Tongue (tissue), 3 donors: ENCODE measurements at places on chromosomes 1 and 21. TPM values are rescaled to one million over a fixed set of nuclear protein-coding genes. Genes with fewer than 3 reads are reported as not detected.

The RHOU gene
- total RNA-seq, result 19.2 TPM

The S100A7 gene
- 2.6 TPM for total RNA-seq

The KLHDC9 gene
- 3.3 TPM for total RNA-seq

The TMEM79 gene
- 6.1 TPM for total RNA-seq

The EVI5 gene
- 34.4 TPM for total RNA-seq

DNA sequence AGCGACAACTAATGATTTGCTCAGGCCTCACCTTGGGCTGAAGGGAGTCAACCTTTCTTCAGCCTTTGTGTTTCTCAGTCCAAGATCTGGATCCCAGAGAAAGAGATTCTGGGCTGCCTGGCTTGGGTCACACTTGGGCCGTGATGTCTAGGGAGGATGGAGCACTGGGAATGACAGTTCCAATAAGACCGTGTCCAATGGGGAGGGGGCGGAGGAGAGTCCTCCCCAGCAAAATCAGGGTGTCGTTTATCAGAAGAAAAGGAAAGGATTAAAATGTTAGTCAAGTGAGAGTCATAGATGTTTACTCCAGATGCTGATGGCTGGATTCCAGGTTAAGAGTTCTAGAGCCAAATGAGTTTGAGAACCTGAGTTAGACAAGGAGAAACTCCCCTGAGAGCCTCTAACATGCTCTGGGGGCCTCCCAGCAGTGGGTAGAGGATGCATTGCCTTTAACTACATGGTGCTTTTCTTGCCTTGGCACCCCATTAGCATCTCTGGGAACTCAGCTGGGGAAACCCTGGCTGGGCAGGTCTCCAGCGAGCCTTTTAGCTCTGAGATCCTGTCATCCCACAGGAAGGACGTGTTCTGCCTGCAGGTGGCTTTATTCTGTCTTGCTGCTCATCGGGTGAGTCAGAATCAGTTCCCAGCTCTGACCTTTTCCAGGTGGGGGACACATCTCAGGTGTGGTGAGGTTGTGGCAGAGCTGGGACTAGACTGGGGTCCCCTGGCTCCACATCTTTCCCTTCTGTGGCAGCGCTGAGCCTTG is 22.2 kb downstream of the NIPAL3 start:
- no peak for DNase-seq

DNA sequence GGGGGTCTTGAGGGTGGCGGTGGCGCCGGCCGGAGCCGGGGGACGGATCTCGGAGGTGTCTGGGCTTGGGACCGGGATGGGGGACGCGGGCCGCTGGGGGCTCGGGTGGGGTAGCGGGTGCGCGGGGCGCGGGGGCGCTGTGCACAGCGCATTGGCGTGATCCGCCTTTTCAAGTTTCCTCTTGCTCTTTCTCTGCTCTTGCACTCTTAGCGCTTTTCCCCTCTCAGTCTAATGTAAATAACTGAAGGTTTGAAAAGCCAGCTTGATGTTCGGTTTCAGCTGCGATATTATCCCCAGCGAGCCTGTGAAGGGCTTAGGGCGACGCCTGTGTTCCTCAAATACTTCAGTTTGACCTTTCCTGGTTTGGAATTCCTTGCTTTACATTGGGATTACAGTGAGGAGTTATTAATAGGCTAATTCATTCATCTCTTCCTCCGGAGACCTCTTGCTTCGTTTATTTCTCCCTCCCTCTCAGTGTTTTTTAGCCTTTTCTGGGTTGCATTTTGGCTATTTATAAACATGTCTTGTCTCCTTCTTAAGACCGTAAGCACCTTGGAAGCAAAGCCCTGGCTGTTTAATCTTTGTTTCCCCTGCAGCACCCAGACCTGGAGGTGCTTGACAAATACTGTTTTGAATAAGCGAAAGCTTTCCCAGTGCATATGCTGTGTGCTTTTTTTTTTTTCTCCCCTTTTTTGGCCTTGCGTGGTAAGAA is 693 bp downstream of the RAB4A start:
- DNase-seq, result peak; percentile 51

- no peak for DNase-seq
Observed at GRCh38 chr1:50246869-50247268, 138.1 kb downstream of the ELAVL4 start.

DNA sequence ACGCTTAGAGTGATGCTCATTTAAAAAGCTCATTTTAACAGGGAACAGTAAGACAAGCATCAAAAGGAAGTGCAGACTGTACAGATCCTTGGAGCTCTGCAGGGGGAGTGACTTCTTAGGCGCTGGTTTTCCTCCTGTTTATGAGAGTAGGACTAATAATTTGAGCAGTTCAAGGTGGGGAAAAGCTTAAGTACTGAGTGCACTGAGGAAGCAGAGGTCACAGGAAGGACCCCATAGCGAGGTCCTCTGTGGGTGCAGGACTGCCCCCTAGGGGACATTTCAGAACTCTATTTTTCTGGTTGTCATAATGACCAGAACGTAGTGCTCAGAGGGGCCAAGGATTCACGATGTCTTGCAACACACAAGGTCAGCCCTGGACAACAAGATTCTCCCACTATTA is 112.1 kb downstream of the HLCS start:
- DNase-seq, result peak; percentile 63

DNA sequence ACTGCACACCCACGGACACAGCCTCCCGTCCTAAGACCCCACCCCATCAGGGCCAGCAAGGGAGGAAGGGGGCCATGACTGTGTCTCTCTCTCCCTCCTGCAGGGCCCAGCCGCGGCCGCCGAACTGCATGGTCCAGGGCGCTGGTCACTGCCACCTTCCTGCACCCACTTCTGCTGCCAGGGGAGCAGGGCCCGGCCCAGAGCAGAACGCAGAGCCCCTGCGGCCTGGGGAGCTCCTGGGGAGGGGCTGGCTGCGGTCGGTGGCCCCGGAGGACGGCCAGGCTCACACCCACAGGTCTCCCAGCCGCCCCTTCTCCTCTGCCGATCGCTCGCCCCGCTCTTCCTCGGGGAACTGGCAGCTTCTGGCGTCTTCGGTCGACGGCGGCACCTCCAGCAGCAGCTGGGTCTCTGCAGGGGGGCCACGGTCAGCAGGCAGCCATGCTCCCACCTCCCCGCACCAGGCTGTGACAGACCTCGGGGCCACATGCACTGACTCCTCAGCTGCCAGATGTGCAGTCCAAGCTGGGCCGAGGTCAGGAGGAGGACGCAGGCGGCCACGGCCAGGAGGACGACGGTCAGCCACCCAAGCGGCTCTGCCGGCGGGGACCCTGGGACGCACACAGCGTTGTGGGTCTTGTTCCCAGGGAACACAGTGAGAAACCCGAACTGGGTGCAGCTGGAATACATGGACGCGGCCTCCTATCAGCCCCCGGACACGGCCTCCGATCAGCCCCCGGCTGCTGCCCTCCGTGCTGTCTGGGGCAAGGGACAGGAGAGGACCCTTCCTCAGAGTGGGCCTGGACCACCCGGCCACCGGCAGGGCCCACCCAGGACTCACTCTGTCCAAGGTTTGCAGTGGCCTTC is 2.6 kb downstream of the TNFRSF18 start:
- DNase-seq, result no peak

DNA sequence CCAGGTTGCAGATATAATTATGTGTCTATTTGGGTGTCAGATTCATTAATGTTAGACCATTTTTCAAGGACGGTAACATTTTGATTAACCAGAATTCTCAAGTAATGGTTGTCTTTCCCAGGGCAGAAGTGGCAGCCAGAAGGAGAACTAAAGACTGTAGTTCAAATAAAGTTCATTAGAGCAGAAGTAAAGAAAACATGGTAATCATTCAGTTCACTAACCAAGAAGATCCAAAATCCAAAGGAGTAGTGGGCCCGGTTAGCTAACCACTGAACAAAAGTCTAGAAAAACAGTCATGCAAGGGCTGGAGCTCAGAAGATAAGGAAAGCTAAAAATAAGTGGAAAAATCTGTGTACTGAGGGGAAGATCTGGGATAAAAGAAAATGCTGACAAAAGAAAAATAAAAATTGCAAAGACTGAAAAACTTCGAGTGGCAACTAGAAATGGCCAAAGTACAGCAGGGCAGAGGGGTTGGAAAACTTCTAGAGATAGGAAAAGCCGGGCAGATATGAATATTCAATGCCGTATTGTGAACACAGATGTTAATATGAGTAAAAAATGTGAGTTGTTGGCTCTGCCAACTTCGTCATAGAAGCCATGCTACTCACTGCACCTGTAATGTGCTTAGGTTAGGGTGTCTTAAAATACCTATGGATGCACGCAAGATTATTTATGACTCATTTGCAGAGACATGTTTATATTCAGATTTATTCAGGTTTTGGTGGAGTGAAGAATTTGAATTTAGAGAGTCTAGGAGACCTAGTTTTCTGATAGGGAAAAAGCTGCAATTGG is 925.9 kb downstream of the LTN1 start:
- DNase-seq, result no peak

DNA sequence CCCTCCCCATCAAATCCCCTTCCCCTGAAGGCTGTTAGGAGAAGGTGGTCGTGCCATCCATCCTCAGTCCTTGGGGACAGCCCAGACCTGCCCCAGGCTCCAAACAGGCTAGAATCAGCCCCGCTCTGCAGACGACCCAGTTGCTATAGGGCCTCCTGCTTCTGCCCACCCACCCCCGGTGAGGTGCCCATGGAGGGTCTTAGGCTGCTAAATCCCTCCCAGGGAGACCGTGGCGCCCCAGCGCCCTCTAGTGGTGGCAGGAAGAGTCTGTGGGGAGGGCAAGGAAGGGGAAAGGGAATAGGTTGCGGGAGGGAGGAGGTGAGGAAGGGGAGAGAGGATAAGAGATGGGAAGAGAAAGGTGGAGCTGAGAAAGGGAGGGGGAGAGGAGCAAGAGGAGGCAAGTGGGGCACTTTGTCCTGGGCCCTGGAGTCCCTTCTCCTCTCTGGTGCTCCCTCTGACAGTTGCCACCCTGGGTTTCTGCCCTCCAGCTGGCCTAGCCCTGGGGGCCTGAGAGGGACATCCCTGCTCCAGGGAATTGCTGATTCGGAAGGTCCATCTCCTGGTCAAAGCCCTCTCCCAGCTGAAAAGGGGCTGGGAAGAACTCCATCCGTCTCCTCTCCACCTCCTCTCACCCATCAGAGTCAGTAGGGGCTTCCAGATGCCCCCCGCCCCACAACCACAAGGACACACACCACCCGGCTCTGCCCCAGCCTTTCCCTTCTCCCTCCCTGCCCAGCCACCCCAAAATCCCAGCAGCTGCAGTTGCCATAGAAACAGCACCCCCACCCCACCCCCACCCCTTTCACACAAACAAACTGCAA is 55.4 kb downstream of the CAMK2N1 start:
- DNase-seq, result peak; percentile 29

DNA sequence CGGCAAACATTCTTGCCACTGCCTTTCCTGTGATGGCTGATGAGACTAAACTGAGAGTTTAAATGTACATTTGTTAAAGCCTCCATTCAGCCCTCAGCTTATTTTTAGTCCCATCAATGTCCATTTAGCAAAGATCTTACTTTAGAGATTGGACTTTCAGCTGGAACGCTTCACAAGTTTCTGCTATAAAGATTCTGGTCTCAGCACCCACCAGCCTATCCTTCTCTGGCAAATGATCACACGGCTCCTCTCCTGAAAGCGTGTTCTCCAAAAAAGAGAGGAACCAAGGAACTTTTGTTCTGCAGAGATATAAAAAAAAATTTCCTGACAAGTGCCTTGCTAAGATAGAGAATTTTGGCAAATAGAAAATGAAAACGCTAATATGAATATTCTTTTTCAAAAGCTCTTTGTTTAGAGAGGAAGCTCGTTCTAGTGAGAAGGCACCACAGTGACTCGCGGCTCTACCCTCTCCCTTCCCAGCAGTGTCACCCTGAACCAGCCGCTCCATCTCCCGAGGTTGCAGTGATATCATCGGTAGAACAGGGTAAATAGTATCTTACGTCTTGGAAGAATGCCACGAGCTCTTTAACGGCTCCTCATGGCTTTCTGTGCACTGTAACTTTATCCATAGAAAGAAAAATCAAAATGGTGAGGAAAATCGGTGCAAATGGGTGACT is 200.2 kb downstream of the APP start:
- peak; percentile 54 for DNase-seq

DNA sequence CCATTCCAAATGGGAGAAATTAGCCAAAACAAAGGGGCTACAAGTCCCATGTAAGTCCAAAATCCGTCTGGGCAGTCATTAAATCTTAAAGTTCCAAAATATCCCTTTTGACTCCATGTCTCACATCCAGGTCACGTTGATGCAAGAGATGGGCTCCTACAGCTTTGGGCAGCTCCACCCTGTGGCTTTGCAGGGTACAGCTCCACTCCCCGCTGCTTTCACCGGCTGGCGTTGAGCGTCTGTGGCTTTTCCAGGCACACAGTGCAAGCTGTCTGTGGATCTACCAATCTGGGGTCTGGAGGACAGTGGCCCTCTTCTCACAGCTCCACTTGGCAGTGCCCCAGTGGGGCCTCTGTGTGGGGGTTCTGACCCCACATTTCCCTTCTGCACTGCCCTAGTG is 130.2 kb downstream of the TPR start:
- DNase-seq, result no peak

DNA sequence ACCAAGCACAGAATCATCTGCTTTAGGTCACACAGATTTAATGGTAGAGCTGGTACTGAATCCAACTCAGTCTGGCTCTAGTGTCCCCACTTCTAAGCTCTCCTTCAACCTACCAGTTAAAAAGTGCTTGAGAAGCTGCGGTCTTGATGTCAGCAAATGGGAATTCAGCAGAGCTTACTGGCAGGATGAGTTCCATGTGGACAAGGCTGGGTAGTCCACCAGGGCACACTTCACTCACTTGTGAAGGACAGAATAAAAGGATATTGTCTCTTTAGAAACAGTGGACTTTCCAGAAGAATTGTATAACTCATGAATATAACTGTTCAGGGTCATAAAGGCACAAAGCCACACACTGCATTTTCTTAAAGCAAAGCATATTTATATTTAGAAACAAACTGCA is 35.1 kb upstream of the GUCA2B start:
- DNase-seq, result no peak

DNA sequence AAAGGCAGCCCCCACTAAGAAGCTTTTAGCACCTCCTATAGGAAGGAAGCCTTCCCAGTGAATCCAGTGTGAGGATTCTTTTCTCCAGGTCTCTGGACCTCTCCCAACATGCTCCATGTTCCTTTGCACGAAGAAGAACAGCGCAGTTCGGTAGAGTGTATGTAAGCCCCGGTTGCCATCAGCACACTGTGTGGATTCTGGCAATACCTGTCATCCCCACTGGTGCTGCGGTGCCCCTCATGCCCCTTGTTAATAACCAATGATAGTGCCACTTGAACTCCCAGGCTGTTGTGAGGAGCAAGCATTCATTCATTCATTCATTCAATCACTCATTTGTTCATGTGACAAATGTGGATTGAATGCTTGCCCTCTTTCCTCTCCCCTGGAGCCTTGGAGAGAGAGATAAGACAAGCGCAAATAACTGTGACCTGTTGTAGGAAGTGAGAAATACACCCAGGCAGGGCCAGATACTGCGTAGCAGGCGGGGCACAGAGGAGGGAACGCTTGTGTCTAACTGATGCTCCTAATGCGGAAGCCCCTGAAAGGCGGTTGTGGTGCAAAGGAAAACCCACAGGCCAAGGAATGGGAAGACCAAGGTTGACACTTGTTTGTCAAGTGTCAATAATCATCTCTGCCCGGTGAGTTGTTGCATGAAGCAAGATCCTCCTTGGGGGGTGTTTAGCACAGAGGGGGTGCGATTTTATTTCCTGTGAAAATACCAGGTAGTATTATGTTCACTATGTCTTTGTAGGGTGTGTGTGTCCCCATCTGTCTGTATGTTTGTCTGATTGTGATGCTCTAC is 9.8 kb downstream of the LGR6 start:
- no peak for DNase-seq

- DNase-seq, result no peak
Observed at GRCh38 chr1:199585392-199585791, 442.1 kb upstream of the NR5A2 start.
